ENCODE measurements at places on chromosomes 6 and 20.
A peak's percentile ranks its signal among the peaks of the same experiment; 100 is the strongest.

GRCh38 chr6:148611213-148611612 lies 135.6 kb upstream of the UST start:
- peak; percentile 79 for DNase-seq

DNA sequence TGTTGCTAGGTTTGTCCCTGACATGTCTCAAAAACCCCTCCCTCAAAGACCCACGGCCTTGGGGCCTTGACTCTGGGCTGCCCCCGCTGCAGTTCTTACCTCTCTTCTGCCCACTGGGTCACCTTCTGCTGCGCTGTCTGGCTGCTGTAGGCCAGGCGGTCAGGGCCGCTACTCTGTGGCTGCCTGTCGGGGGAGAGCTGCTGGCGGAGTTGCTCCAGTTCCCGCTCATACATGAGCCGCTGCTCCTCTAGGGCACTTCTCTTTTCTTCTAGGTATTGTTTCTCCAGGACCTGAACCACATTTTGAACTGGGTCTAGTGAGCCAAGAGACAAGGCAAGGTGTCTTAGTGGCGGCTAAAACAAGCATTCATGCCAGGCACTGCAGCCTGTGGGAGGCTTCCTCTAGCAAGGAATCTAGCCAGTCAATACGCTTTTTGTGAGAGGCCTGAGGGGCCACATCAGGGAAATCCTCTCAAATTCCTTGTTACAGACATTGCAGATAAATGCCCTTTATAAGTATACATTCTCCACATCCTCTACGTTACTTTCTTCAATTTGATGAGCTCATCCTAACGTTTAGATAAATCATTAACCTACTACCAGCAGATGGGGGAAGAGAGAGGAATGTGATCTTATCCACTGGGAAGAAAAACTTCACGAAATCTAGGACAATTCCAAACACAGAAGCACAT lies 110.3 kb upstream of the NUP153 start:
- no peaks in the 10 kb centered on the region for H3K36me3 ChIP-seq
- no peak overlapping the region for H3K27ac ChIP-seq
- H3K27me3 ChIP-seq, result no peaks in the 10 kb centered on the region
- no peak overlapping the region for H3K4me3 ChIP-seq
- no peak for DNase-seq

DNA sequence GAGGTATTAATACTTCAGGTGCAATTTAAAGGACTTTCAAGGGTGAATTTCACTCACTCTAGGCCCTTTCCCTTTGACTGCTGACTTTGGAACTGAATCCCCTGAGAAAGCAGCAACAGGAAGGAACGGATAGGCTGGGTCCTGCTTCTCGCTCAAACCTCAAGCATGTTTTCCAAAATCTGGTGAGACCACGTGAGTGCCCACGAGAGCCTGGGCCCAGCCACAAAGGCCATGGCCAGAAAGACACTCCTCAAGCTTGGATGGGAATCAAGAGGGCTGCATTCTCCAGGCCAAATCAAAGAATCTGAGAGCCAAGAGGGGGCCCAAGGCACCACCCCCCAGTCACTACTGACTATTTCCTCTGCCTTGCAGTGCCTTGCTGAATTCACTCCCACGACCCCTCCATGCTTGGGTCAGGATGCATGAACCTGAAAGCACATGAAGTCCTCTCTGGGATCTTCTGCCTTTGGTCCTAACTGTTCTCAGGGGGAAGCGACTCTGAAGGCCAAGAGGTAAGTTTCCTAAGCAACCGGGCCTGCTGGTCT lies 146.1 kb downstream of the NFATC2 start:
- no peaks in the 10 kb centered on the region for H3K27me3 ChIP-seq
- no peaks in the 10 kb centered on the region for H3K4me1 ChIP-seq
- peak overlapping the region; percentile 55 for H3K27ac ChIP-seq
- H3K4me3 ChIP-seq, result no peak overlapping the region
- no peaks in the 10 kb centered on the region for H3K36me3 ChIP-seq

- H3K27me3 ChIP-seq, result no peaks in the 10 kb centered on the region
- no peak for DNase-seq
- H3K4me1 ChIP-seq, result no peaks in the 10 kb centered on the region
These were observed 301.5 kb downstream of the CLIC5 start for GRCh38 chr6:45714006-45714730.

DNA sequence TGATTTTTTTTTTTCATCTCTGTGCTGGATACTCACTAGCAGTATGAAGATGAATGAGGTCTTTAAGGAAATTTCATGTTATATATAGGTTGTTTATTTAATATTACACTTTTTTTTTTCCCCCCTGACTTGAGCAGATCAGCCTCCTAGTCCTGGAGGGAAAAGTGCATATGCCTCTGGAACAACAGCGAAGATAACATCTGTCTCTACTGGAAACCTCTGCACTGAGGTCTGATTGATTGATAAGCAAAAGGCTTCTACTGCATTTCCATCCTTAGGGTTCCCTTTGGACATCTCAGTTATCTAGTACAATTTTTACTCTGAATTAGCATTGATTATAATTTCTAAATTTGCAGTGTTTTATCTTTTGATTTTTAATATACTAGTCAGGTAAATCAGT lies 49.8 kb upstream of the KIF25 start:
- no peaks in the 10 kb centered on the region for H3K4me1 ChIP-seq
- no peak overlapping the region for H3K27ac ChIP-seq
- no peaks in the 10 kb centered on the region for H3K36me3 ChIP-seq
- DNase-seq, result no peak
- no peak overlapping the region for H3K4me3 ChIP-seq

DNA sequence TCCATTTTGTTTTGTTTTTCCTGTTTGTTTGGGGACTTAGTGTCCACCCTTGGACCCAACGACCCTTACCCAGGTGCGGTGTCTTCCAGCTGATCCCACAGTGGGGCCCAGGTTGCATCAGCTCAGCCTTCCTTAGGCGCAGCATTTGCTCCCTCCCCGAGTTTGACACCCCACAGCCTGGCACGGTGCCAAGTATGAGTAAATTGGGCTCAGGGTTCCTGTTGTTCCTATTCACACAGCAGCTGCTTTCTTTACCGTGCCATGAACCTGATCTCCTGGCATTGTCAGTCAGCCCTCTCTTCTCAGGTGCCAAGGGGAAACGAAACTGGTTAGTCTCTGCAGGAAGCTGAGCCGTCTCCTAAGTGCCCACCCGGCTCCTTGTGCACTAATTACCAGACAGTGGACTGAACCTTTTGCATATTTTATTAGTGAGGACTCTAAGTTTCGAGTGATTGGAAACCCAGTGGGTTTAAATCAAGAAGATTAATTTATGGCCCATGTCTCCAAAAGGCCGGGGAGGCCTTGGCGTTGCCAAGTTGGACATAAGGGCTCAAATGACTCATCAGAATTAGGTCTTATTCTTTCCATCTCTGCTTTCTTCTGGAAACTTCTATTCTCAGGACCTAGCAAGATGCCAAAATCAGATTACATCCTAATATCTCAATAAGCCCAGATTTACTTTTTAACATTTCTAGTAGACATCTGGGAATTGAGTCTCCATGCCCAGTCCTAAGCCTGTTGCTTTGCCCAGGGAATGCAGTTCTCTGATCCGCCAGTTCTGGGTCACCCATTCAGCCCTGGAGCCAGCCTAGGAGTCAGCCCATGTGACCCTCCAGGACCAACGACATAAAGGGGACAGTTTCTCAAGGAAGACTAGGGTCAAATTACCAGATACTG lies 68.8 kb downstream of the TSHZ2 start:
- H3K4me1 ChIP-seq, result peaks cover 4% of the 10 kb centered on the region
- no peaks in the 10 kb centered on the region for H3K27me3 ChIP-seq
- H3K4me3 ChIP-seq, result no peak overlapping the region
- no peaks in the 10 kb centered on the region for H3K36me3 ChIP-seq
- peak; percentile 61 for DNase-seq

GRCh38 chr6:146961831-146962230 lies 242.4 kb upstream of the STXBP5 start:
- no peak overlapping the region for H3K27ac ChIP-seq
- H3K4me3 ChIP-seq, result no peak overlapping the region
- no peaks in the 10 kb centered on the region for H3K27me3 ChIP-seq
- no peaks in the 10 kb centered on the region for H3K36me3 ChIP-seq
- no peaks in the 10 kb centered on the region for H3K4me1 ChIP-seq
- DNase-seq, result no peak

DNA sequence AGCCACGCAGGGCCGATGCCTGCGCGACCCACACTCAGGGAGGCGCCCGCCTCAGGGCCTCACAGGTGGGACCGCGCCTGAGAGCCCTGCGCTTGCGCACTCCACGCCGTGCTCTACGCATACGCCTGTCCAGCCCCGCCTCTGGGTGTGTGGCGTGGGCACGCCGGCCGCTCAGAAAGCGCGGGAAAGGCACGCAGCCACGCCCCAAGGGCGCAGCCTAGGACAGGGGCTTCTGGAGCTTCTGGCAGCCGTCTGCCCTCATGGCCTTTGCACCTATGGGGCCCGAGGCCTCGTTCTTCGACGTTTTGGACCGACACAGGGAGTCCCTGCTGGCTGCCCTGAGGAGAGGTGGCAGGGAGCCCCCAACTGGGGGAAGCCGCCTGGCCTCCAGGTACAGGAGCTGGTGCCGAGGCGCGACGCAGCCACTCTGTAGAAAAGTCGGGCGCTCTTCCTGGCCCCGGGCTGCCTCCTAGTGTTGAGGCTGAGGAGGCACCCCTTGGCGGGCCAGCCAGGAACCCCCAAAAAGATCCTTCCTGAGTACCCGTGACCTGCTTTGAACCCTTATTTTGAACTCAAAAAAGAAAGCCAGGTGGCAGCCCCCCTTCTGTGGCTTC lies at the start of gene SPO11:
Gene SPO11 (plus strand): TSS at position 196 of the 614 bp plus-strand sequence. CDS start 65 bp downstream, at position 261.
- H3K4me3 ChIP-seq, result no peak within 1 kb of the TSS
- DNase-seq, result no peak
- peaks cover 27% of the 10 kb centered on the region for H3K27me3 ChIP-seq
- no peaks in the 10 kb centered on the region for H3K36me3 ChIP-seq
- H3K27ac ChIP-seq, result no peak within 1 kb of the TSS
- H3K4me1 ChIP-seq, result no peaks in the 10 kb centered on the region

DNA sequence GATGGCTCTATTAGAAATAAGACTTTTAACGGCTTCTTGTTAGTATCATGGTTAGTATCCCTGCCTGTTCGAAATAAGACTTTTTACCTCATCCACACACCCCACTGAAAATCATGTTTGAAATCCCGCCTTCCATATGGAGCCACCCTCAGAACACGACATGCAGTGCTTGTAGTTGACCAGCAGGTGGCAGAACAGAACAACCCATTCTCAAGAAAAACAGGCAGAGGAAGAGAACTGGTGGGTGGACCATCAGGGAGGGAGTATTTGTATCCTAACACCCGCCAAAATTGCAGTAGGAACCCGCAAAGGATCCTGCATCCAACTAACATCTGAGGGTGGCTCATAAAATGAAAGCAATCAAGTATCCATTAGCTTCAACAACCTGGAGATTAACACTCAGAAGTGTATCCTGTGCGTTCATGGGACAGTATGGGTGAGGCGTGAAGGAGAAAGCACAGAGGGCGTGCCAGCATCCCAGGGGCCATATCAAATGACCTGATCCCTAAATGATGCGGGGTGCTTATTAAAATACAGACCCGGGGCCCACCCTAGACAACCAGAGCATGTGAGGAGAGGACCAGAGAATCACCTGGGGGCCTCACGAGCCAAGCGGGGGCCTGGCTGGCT lies 89.6 kb upstream of the NHSL1 start:
- H3K27ac ChIP-seq, result no peak overlapping the region
- no peaks in the 10 kb centered on the region for H3K4me1 ChIP-seq
- H3K4me3 ChIP-seq, result no peak overlapping the region
- H3K36me3 ChIP-seq, result no peaks in the 10 kb centered on the region
- peak; percentile 55 for DNase-seq

DNA sequence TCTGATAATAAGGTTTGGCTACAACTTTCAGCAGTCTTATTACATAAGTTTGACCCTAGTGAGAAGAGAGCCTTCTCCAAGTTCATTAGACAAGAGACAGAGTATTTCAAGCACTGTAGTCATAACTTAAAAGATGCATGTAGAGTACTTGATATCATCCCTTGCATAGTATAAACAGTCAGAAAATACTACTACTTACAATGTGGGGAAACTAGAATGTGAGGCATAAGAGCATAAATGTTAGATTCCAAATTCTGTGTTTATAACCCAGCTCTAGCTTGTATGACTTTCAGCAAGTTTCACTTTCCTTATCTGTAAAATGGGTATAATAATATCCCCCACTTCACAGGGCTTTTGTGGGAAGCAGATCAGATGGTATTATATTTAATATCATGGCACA lies 56.8 kb upstream of the TMEM200A start:
- no peak for DNase-seq
- no peak overlapping the region for H3K4me3 ChIP-seq
- H3K36me3 ChIP-seq, result no peaks in the 10 kb centered on the region

- no peaks in the 10 kb centered on the region for H3K27me3 ChIP-seq
- H3K36me3 ChIP-seq, result no peaks in the 10 kb centered on the region
- H3K27ac ChIP-seq, result no peak overlapping the region
- no peak for DNase-seq
These were observed 101.8 kb upstream of the NHSL1 start for GRCh38 chr6:138601128-138601527.

DNA sequence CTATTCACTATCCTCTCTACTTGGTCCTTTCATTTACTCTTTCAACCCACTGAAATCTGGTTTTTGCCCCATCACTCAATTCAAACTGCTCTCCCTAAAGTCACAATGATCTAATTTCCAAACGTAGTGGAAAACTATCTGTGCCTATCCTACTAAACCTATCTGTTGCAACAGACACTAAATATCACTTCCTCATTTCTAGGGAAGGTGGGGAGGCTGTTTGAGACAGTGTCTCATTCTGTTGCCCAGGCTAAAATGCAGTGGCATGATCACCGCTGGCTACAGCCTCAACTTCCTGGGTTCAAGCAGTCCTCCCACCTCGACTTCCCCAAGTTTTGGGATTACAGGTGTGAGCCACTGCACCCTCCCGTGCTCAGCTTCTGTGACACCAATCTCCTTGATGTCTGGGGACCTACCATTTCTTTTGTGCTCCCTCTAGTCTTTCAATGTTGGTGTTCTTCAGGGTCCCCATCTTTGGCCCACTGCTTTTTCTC lies 8.8 kb downstream of the RANBP9 start:
- H3K27ac ChIP-seq, result no peak overlapping the region
- no peaks in the 10 kb centered on the region for H3K36me3 ChIP-seq
- no peaks in the 10 kb centered on the region for H3K4me1 ChIP-seq
- H3K27me3 ChIP-seq, result no peaks in the 10 kb centered on the region
- H3K4me3 ChIP-seq, result no peak overlapping the region

DNA sequence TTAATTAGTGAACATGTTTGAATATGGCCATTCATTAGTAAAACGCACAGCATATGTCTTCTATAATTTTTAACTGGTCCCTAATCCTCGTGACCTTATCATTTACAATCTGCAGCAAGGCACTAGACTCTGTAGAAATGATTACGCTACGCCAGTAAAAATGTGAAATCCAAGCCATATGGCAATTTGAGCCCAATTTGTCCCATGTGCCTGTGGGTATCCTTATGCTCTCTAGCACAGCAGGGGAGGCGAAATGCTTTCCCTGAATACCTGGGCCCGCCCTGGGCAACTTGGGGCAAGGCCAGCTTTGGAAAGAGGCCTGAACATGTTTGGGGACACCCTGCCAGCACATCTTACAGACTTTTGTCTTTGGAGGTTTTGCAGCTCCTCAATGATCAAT lies 122.7 kb upstream of the AGPAT4 start:
- no peaks in the 10 kb centered on the region for H3K27me3 ChIP-seq
- no peak overlapping the region for H3K4me3 ChIP-seq
- no peak overlapping the region for H3K27ac ChIP-seq
- DNase-seq, result no peak
- H3K4me1 ChIP-seq, result no peaks in the 10 kb centered on the region

GRCh38 chr6:91654357-91654756 lies 1067.5 kb upstream of the MAP3K7 start:
- no peak overlapping the region for H3K27ac ChIP-seq
- no peak for DNase-seq
- H3K27me3 ChIP-seq, result no peaks in the 10 kb centered on the region
- H3K4me3 ChIP-seq, result no peak overlapping the region
- no peaks in the 10 kb centered on the region for H3K4me1 ChIP-seq
- no peaks in the 10 kb centered on the region for H3K36me3 ChIP-seq
